ENCODE measurements at places on chromosomes 5 and 9. TPM values are rescaled to one million over a fixed set of nuclear protein-coding genes. Genes with fewer than 3 reads are reported as not detected.

GRCh38 chr5:82673057-82673809 lies 395.1 kb upstream of the RPS23 start:
- DNase-seq, result no peak

- no peak for DNase-seq
These were observed 102.2 kb upstream of the SLCO6A1 start for GRCh38 chr5:102600964-102601363.

DNA sequence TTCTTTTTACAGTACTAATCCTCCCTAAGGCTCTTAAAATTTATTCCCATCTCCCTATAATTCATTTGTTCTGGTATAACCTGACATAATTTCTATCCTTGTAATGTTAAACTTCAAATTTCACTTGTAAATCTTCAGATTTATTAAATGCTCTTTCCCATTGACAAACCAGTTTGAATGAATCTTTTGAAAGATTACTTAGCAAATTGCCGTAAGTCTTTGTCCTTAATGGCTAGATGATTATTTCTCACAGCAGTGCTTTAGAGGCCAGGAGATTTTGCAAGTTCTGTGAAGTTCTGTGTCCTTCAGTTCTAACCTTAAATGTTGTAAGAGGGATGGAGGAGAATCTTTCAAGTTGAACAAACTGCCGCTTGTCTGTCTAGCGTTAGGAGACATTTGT lies 4.2 kb downstream of the SLC44A1 start:
- no peak for DNase-seq

Gene OR1J2
- total RNA-seq, result not detected

Gene SURF2
- 13.2 TPM for total RNA-seq
